ENCODE measurements at places on chromosomes 7 and 10.

DNA sequence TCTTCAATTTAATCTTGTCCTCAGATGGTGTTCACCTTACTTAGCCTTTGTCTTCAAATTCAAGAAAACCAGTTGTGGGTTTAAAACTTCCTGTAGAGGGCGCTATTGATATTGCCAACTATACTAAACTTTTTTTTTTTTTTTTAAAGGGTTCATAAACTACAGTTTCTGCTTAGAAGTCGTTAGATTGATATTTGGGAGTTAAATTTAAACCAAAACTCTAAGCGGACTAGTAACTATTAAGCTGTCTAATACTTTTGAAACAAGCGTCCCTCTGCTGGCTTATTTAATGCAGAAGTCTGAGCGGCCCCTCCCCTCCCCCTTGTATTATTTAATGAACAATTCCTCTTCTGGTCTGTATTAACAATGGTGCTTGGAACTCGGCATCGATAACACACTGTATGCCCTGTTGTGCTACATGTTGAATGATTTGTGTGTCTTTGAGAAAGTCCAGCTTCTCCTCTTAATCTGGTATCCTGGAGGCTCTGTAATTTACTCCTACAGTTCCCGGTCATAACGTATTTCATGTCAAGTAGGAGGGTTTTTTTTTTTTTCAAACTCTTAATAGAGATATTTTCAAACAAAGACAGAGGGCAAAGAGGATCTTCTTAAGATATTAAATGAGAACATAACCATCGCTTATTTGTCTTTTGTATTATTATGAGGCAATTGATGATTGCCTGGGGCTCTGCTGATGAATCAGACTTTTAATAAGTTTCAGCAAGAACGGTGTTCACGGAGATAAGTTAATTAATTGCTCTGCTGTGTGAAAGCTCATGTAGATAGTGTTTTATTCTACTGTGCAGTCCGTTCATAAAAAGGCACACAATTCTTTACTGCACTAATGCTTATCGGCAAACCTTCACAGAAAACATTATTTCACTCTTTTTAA is 22.6 kb upstream of the CREB5 start:
- DNase-seq, result peak; percentile 56

GRCh38 chr7:18384491-18385143 is 110.9 kb upstream of the HDAC9 start:
- no peak for DNase-seq

DNA sequence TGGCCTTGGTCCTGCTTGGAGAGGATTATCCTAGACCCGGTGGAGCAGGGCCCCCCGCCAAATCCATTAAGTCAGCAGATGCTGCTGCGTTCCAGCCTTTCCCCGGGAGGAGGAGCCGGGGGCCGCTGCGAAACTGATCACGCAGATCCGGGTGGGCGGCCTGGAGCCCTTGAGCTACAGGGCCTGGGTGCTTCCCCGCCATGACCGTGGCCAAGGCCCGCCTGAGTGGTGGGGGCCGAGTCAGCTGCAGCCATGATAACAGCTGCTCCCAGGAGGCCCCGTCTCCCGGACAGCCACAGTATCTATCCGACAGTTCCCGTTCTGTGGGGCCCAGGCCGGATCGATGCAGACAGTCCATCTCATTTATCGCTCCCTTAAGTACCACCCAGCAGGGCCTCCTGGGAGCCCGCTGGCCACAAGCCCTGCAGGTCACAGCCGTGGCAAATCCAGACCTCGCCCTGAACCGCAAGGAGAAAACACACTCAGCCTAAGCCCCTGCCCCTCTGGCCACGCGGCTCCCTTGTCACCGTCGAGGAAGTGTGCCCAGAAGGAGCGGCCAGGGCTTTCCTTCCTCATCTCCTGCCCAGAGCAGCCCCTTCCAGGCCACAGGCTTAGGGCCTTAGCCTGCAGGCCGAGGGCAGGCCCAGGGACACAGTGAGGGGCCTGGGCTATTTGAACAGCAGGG is 34.4 kb upstream of the SLC29A4 start:
- no peak for DNase-seq

DNA sequence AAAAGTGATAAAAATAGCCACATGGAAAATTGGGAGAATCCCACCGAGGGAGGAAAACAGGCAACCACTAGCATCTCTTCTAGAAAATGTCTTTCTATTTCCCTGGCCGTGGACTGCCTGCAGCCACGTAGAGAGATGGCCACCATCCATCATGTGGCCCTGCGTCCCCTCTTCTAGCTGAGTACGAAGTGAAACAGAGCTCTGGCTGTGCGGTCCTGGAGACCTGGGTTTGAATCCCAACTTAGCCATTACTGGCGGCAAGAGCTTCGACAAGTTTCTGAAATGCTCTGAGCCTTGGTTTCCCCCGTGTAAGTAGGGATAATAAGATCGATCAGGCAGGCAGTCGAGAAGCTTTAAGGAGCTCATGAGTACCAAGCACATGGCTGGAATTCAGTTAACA is 32.9 kb downstream of the ZCCHC24 start:
- DNase-seq, result no peak

DNA sequence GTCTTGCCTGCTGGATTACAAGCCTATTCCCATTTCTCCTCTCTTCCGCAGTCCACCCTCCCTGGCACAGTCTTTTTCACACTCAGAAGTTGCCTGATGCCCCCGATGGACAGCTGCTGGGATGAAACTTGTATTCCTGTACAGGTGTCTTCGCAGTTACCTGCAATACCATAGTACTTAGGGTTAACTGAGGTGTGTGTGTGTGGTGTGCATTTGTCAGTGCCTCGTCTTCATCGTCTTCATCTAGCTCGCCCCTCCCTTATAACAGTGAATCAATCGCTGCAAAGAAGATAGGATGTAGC is 11.0 kb downstream of the NXPH1 start:
- no peak for DNase-seq

GRCh38 chr10:117004227-117005025 is 561 bp downstream of the SHTN1 start:
- DNase-seq, result no peak

DNA sequence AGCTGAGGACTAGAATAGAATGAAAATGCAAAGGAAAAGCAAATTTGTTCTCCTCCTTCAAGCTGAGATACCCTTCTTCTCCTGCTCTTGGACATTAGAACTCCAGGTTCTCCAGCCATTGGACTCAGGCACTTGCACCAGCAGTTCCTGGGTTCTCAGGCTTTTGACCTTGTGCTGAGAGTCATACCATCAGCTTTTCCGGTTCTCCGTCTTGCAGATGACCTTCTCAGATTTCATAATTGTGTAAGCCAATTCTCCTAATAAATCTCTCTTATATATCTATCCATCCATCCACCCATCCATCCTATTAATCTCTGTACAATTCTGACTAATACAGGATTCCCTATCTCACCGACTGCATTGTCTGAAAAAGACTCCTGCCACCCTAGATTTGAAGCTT is 108.3 kb downstream of the AHR start:
- no peak for DNase-seq

GRCh38 chr7:51230723-51231122 is 85.9 kb downstream of the COBL start:
- DNase-seq, result no peak

DNA sequence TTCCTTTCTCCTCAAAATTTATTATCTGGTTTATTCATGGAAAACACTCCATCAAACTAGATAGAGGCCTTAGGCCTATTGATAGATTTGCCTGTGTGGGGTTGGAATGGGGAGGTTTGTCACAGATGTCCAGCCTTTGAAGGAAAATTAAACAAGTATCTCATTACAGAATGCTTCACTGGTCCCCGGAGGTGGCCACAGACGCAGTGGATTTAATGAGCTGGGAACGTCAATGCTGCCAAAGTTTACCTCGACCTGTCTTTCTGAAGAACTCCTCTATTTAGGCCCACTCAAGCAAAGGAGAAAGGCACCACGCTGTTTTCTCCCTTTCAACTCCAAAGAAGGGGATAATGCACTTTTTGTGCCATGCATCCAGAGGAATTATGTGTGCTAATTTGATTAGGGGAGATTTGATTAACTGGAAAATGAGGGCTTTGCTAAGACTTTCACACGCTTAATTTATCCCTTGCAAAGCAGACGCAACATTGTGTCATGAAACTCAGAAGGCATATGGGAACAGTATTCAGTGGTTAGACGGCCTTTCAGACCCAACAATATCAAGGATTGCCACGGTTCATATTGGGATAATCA is 558.8 kb upstream of the GALNT17 start:
- no peak for DNase-seq

GRCh38 chr10:104779701-104780100 is 138.6 kb downstream of the SORCS3 start:
- DNase-seq, result no peak

DNA sequence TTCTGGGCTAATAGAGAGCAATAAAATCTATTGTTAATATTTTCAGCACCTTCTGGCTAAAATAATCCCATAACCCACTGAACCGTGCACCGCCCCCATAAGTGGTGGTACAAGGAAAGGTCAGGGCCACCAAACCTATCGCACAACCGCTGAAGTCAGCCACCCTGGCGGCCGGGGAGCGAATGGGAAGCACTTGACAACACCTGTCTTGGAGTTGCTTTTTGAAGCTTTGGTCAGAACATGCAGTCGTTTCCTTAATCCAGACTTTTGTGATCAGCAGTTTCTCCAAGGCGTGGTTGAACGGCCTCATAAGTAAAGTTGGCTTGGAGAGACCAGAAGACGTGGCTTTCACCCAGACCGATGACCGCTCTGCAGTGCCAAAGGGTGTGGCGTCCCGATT is 97.4 kb downstream of the DNAJB6 start:
- no peak for DNase-seq

DNA sequence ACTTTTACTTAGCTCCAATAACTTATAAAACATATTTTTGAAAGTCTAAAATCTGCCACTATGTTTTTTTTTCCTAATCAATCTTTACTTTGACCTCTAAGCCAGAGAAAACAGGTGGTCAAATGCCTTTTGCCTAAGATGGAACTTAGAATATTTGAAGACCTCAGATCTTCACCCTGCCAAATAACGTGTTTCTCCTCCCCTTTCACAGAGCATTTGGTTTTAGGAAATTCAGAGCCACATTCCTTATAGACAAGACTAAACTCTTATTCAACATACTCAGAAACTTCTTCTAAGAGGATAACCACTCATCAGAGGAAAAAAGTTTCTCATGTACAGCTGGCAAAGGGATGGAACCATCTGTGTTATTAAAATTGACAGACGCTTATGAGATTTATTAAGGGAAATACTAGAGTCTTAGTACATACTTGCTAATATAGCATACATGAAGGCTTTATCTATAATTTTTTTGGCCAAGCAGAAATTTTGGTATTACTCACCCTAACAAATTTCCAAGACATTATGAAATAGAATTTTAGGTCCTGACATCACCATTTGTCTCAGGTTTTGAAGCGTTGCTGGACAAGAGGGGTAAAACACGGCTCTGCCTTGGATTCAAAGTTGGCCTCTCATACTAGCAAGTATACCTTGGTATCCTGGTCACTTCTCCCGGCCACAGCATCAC is 2.6 kb upstream of the EGFR start:
- no peak for DNase-seq

DNA sequence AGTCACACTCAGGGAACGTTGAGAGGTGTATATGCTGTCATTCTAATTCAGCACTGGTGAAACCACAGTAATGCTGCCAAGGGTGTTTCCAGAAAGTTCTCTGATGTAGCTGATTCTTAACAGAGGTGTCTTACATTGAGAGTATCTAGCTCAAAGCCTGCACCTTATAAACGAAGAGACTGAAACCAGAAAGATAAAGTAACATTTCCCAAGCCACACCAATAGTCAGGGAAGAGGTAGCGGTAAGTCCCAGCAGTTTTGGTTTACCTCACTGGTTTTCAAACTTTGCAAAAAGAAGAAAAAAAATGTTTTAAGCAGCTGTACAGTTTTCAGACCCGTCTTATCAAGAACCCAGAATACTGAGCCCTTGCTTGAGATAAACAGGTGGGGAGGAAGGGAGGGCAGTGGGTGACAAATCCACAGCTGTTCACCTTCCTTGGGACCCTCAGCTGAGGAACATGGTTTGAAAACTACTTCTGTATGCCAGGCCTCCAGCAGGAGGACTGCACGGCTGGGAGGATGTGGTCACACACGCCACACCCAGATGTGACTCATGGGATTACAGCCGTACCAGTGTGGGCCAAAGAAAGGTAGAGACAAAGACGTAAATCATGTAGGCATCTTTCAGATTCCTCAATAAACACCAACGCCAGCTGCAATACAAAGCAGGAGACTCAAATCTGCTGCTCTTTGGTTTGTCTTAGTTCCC is 63.9 kb upstream of the GSDME start:
- DNase-seq, result no peak

GRCh38 chr7:50923476-50923875 is 140.8 kb upstream of the GRB10 start:
- DNase-seq, result no peak

DNA sequence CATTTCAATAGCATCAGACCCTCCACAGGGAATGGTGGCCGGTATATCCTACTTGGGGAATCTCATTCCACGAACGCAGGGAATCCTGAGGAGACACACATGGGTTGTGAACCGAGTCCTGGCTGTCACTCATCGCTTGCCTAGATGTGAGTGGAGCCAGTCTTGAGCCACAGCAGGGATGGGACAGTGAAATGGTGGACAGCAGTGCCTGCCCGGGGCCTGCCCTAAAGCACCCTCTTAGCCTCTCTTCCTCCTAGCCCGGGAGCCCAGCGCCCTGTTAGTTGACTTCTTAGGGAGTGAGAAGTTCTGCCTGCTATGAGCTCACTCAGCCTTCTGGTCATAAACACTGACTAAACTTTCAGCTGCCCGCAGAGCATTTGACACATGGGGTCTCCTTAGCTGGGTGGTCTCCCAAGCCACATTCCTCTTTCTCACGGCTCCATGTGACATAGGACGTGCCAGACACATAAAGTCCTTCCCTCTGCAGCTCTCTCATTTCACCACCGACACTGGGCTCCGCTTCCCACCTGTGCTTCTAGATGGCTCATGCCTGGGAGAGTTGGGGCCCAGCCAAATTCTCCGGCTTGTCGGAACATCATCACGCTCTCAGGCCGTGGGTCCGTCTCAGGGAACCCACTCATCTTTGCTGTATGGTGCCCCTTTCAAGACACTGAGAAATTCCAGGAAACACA is 60.9 kb downstream of the TCERG1L start:
- DNase-seq, result no peak
